Kidney capillary endothelial cell (primary cell): ENCODE measurements at places on chromosomes 3 and 15.

DNA sequence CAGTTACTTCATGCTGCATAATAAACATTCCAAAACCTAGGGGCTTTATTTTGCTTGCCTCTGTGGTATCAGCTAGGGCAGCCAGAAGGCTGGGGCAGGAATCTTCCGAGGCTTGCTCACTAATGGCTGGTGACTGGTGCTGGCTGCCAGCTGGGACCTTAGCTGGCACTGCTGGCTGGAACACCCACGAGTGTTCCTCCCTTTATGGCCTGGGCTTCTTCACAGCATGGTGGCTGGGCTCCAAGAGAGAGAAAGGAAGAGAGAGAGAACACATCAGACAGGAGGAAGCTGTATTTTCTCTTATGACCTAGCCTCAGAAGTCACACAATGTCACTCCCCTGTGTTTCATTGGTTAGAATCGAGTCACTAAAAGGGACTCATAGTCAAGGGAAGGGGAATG, 23.9 kb upstream of the CDCP1 start:
- DNase-seq = no peak

DNA sequence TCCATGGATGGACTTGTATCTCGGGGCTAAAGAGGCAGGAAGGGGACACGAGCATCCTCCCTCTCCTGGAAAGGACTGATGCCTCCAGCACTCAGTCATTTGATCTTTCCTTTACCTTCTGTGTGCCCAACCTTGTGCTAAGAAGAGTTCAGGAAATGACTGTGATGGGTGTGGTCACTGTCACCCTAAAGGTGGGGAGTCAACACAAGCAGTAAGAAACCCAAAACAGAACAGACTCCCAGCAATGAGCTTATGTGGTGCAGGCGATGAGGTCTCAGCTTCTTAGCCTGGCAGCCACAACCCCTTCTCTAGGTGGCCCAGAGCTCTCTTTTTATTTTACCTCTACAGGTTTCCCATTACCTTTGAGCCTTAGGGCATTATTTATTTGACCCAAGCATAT, 3.8 kb downstream of the MPI start:
- DNase-seq = no peak

DNA sequence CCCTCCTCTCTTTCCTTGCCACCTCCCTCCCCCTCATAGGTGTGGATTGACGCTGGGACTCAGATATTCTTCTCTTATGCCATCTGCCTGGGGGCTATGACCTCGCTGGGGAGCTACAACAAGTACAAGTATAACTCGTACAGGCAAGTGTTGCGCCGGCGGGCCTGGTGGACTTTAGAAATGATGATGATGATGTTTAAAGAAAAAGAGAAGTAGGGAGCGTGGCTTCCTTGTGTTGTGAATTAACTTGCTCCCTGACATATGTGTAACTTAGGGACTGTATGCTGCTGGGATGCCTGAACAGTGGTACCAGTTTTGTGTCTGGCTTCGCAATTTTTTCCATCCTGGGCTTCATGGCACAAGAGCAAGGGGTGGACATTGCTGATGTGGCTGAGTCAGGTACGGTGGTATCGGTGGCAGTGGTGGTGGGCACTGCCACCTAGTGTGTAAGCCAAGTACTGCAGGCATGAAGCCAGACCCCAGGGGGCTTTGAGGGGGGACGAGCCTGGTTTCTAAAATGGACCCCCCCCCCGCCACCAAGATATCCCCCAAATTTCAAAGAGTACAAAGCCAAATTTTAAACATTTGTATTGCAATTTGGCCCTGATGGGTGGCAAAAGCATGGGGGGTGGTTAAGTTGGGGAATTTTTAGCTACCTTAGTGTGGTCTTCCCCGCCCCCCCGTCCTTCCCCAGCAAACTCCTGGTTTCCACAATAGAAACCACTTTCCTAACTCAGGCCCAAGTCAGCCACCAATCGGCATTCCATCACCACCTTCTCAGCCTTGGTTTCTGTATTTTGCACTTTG, 65.6 kb downstream of the SLC6A6 start:
- peak; percentile 26 for DNase-seq

- no peak for DNase-seq
These were observed 156.0 kb downstream of the CACNA1D start for GRCh38 chr3:53650424-53650823.

DNA sequence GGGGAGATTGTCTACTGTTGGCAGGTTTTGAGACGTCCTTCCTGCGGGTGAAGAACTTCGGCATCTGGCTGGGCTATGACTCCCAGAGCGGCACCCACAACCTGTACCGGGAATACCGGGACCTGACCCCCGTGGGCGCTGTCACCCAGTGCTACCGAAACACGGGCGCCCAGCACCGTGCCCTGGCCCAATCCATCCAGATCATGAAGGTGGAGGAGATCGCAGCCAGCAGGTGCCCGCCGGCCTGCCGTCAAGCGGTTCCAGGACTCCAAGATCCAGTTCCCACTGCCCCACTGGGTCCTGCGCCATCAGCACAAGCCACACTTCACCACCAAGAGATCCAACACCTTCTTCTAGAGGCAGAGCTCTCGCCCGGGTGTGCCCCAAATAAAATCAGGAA, 194.9 kb upstream of the EPHA6 start:
- no peak for DNase-seq

DNA sequence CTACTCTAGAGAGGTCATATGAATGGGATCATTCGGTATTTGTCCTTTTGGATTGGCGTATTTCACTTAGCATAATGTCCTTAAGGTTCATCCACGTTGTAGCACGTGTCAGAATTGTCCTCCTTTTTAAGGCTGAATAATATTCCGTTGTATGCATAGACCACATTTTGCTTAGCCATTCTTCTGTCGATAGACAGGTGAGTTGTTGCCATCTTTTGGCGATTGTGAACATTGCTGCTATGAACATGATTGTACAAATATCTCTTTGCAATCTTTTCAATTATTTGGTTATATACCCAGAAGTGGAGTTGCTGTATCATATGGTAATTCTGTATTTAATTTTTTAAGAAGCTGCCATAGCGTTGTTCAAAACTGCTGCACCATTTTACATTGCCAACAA, 52.4 kb upstream of the GOLGA8J start:
- no peak for DNase-seq

GRCh38 chr3:73624017-73624820, 522 bp downstream of the PDZRN3 start:
- DNase-seq = peak; percentile 5
